ENCODE measurements at places on chromosomes 7 and 10.

DNA sequence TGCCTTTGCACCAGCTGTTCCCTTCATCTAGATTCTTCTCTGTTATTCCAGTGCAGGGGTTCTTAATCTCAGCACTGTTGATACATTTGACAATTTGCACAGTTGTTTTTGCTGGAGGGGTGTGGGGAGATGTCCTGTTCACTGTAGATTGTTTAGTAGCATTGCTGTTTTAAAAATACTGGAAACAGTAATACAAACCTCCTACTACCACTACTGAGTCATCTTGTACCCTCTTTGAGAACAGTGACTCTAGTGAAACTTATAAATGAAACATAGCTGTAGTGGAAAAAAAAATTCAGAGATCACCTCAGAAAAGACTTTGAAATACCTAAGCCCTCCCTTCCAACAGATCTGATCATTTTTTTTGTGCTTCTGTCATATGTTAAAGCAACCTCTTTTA lies 154.8 kb upstream of the TMEM196 start:
- DNase-seq = no peak

GRCh38 chr7:121355574-121355973 lies 26.8 kb downstream of the WNT16 start:
- no peak for DNase-seq

DNA sequence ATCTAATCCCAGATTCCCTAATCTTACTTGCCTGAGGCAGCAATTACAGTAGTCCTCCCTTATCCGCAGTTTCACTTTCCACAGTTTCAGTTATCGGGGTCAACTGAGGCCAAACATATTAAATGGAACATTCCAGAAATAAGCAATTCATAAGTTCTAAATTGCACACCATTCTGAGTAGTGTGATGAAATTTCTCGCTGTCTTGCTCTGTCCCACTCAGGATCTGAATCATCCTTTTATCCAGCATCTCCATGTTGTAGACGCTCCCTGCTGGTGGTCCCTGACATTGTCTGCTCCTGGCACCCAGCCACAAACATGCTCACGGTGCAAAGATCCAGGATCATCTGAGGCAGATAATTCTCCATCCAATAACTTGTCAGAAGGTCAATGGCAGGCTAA lies 128.7 kb upstream of the CXCL12 start:
- no peak for DNase-seq

GRCh38 chr10:127832501-127832900 lies 60.2 kb downstream of the CLRN3 start:
- DNase-seq = no peak

- no peak for DNase-seq
Measured at GRCh38 chr10:113480081-113480360, 72.8 kb upstream of the HABP2 start.

GRCh38 chr10:77321838-77322237 lies 315.8 kb downstream of the KCNMA1 start:
- DNase-seq = no peak

DNA sequence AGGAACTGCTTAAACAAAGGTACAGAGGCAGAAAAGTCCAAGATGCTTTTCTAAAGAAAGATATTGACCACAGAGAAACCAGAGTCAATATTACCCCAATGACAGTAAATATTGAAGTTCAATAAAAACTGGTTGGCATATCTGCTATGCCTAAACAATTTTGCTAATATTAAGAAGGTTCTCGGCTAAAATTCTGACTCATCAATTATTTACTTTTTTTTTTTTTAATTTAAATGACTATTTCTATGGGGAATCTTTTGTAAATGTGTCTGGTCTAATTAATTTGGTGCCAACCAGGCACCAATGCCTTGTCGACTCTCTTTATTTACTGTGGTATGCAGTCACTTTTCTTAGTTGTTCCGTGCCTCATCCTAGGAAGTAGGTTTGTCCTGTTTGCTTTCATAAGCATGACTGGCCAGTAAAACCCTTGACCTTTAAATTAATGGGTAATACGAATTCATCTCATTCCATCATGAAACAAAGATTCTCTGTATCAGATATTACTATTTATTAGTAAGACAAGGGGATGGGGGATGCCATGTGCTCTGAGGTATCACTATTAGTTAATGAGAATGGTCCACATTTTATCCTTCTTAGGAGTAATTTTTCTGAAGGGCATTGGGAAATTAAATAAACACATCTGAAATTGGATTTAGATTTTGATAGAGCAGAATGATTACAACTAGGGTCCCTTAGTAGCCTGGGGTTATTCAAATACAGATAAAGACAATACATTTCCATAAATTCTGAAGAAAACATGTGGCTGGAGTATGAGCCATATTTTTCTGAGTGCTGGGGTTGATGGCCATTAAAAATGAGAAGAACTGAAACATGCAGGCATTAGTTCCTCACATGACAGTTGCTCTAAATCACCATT lies 154.4 kb downstream of the VTI1A start:
- DNase-seq = no peak

Data from left forelimb (tissue), 1 donor.